Amniotic epithelial cell (primary cell): ENCODE measurements at places on chromosomes 2 and 18.

- DNase-seq = no peak
Measured at GRCh38 chr2:205193125-205193835, 489.0 kb upstream of the NRP2 start.

DNA sequence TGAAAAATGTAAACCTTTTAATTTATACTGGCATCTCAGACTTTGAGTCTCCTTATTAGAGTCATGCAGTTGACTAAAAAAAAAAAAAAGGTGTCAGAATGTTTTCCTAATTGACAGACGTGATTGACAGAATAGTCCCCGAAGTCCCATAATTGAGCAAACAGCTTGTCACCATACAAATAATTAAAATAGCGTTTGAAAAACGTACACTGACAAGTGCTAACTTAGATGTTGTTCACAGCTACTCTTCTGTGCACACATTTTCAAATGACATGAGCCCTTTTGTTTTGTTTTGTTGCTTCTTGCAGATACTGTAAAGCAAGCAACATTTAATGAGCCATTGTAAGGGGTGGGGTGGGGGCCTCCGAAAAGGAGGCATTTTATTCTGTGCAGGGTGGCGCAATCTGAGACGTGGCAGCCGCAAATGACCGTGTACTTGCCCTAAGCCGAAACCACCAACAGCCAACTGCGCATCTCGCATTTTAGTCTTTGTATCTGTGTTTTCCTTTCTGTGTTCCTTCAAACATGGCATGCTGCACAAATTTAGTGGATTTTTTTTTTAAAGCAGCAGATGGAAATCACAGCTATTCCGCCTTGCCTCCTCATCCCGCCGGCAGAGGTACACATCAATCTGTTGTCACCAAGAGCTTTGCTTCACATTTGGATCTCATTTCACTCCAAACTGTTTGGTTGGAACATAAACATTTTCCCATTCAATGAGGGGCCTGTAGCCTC lies 52.4 kb downstream of the LPIN1 start:
- DNase-seq = no peak

GRCh38 chr2:217521820-217522219 lies 481.0 kb downstream of the TNS1 start:
- DNase-seq = no peak

GRCh38 chr2:218039171-218039570 lies 29.9 kb upstream of the RUFY4 start:
- peak; percentile 18 for DNase-seq

DNA sequence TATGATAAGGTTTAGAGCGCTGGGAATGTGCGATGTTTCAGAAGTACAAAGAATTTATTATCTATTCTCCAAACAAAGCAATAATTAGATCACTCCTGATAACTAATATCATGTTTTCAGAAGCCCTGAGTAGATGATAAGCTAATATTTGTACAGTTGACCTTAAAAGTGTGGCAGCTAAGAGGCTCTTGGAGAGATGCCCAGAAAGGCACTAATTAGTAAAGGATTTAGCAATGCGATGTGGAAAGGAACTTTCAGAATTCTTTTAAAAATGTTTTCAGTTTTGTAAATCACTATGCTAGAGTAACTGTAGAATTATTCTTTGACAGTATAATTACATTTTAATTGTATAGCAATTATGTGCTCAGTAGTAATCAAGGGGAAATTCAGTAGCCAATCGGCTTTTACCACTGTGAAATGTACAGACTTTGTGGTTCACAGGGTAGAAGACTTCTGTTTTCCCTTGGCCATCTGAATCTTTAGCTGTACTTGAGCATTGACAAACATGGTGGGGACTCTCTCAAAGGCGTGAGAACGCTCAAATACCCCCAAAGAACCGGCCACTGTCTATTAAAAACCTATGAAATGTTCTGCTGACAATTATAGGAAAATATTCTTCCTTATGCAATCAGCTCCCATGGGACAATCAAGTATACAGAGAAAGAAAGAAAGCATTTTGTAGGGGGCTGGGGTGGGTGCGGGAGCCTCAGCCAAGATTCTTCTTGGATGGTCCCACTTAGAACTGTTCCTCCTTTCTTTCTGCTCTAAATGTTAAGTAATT lies 262.8 kb upstream of the AGAP1 start:
- DNase-seq = peak; percentile 27

- DNase-seq = peak; percentile 37
Measured at GRCh38 chr2:119234021-119235019, 10.7 kb downstream of the STEAP3 start.

GRCh38 chr2:160332318-160332717 lies 132.2 kb upstream of the ITGB6 start:
- DNase-seq = peak; percentile 69

GRCh38 chr2:196253116-196253480 lies 81.7 kb upstream of the STK17B start:
- DNase-seq = no peak

DNA sequence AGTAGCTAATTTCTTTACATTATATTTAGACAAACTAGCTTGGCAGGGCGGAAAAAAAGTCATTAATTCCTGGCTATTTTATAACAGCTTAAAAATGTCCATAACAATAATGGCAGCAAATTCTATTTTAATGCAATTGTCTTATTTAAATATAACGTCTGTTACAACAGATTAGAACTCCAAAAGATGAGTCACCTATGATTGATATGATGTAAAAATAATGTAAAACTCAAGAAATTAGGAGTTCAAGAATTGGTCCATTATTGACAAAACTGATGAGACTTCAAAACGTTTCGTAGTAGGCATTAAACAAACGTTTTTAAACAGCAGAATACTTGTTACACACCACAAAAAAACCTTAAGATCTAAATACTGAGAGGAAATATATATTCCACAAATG lies 2.7 kb downstream of the XPO1 start:
- DNase-seq = no peak

DNA sequence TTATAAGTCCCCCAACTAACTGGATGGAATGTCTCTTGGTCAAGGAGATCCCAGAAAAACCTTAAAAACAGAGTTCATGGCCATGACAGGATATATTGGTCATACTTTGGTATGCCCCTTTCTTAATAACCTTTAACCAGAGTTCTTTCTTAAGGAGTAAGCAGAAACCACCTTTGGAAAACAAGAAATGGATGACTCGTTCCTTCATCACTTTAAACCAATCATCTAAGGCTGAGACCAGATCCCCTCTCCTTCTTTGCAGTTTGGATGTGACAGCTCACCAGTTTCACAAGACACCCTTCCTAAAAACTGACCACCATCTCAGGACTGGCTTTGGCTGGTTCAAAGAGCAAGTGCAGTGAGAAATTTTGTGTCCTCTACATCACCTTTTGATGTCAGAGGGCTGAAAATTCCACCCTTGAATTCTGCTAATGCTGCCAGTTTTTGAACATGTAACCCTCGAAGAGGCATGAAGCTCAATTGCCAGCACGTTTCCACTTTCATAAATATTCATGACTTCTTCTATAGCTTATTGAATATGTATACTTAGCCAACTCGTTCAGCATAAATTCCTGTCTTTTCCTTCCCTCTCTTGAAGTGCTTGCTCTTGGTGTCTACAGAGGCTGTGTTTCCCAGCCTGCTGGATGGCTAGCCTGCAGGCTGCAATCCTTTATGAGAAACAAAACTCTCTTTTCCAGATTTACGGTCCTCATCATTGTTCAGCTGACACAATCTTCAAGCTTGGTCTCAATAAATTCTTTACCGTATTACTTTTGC lies 1323.5 kb upstream of the TMEFF2 start:
- DNase-seq = peak; percentile 0

- DNase-seq = no peak
Measured at GRCh38 chr2:158297606-158298005, 158.9 kb downstream of the CCDC148 start.

DNA sequence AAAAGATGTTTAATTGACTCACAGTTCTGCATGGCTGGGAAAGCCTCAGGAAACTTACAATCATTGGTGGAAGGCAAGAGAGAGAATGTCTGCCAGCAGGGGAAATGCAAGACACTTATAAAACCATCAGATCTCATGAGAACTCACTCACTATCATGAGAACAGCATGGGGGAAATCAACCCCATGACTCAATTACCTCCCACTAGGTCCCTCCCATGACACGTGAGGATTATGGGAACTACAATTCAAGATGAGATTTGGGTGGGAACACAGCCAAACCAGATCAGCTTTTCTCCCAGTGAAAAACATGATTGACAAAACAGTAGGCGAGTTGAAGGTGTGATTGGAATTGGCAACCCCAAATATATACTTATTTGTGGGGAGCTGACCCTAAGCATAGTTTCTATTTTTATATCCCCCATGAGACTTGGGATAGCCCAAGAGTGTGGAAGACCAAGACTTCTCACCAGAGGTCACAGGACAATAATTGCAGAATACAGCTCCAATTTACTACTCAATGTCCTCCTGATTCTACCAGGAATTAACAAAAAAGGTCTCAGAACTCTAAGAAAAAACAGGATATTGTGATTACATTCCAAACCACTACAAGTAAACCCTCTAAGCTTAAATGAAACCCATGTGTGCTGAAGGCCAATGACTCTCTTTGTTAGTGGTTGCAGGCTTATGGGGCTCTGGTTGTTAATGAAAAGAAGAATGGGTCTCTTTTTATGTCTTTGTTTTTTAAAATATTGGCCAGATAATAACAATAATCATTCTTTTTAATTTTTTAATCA lies 96.1 kb upstream of the PIK3C3 start:
- no peak for DNase-seq

GRCh38 chr2:42979416-42979869 lies 187.1 kb upstream of the HAAO start:
- DNase-seq = no peak

DNA sequence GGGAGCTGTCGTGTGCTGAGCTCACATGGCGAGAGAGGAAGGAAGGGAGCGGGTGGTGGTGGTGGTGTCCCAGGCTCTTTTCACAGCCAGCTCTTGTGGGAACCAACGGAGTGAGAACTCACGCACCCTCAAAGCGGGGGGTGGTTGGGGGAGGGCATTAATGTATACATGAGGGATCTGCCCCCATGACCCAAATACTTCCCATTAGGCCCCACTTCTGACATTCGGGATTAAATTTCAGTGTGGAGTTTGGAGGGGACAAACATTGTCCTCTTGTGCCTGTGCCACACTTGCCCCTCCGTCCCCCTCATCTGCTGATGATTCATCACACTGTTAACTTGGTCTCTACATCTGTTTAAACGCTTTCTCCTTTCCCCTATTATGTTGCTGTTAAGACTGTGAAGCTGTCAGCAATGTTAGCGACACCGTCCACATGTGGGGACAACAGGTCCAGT lies 22.5 kb downstream of the INPP4A start:
- no peak for DNase-seq

- DNase-seq = no peak
Measured at GRCh38 chr2:170695521-170696410, 19.4 kb upstream of the SP5 start.

GRCh38 chr2:68995916-68996315 lies 17.1 kb upstream of the ANTXR1 start:
- no peak for DNase-seq

- DNase-seq = peak; percentile 42
Measured at GRCh38 chr18:36706134-36706881, 122.5 kb downstream of the TPGS2 start.

GRCh38 chr2:73018188-73018825 lies 53.2 kb downstream of the SFXN5 start:
- DNase-seq = no peak

GRCh38 chr2:161481619-161482018 lies 65.5 kb downstream of the TBR1 start:
- DNase-seq = no peak

GRCh38 chr2:9081750-9082149 lies 78.3 kb upstream of the MBOAT2 start:
- no peak for DNase-seq

DNA sequence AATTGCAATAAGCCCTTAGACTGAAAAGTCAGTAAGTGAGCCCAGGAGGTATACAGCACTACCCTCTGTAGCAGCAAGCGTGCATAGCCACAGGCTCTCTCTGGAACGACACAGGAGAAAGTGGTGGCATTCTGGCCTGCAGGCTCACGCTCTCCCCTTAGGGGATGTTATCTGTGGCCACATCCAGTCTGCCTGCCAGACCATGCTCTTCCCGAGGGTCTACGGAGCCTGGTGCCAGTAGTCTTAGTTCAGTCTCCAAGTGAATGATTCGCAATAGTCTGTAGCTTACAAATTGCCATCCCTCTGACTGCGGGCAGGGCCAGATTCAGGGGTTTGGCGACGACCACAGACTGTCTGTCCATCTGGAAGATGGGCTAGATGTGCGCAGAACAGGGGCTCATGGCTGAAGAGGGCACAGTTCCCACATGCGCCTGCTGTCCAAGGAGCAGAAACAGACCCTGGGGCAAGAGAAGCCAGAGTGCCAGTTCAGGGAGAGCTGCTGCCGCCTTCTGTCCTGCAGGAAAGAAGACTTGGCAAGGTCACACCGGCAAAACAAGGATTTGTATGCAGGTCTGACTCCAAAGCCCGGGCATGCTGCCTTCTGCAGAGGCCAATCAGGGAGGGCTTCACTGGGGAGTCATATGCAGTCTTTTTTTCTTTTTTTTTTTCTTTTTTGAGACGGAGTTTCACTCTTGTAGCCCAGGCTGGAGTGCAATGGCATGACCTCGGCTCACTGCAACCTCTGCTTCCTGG lies 3.5 kb upstream of the KLF11 start:
- no peak for DNase-seq

DNA sequence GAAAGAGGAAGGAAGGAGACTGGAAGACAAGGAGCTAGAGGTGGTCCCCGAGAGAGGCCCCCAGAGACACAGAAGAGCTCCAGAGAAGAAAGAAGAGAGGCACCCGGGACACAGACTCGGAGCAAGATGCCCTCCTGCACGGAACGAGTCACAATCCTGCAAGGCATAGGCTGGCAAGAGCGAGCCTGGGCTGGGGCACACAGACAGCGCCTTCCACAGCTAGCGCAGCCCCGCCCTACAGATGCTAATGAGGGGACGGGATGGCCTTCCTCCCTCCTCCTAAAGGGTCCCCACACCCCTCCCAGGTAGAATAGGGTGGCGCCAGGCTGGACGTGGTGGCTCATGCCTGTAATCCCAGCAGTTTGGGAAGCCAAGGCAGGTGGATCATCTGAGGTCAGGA lies 19.8 kb upstream of the GPR17 start:
- DNase-seq = no peak

DNA sequence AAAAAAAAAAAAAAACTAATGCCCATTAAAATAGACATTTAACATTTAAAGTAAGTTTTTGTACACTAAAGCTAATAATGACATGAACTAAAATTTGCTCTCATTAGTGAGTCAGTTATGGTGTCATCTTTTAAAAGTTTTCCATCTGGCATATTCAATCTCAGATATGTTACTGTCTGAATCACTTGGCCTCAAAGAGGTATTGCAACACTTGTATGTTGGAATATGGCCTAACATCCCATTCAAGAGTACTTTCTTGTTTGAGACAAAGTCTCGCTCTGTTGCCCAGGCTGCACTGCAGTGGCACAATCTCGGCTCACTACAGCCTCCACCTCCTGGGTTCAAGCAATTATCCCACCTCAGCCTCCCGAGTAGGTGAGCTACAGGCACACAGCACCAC lies 169.7 kb downstream of the TMEM163 start:
- peak; percentile 76 for DNase-seq
